ENCODE measurements at places on chromosomes 1 and 21.

DNA sequence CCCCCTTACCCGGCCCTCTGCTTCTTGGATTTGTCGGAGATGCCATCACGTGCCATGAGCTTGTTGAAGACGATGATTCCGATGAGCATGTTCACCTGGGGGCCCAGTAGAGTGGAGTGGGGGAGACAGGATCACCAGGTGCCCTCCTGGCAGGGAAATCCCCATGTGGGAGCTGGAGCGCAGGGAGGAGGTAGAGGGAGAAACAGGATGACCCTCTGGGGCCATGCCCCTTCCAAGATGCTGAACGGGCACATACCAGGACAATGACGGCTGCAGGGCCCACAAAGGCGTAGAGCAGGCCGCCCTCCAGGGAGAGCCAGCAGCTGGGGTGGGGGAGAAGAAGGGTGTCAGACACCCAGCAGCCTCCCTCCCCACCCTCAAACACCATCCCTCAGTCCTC, 28.6 kb downstream of the ADGRB2 start:
- no peak for DNase-seq

GRCh38 chr1:156845055-156845952, 13.6 kb downstream of the INSRR start:
- no peak for DNase-seq

DNA sequence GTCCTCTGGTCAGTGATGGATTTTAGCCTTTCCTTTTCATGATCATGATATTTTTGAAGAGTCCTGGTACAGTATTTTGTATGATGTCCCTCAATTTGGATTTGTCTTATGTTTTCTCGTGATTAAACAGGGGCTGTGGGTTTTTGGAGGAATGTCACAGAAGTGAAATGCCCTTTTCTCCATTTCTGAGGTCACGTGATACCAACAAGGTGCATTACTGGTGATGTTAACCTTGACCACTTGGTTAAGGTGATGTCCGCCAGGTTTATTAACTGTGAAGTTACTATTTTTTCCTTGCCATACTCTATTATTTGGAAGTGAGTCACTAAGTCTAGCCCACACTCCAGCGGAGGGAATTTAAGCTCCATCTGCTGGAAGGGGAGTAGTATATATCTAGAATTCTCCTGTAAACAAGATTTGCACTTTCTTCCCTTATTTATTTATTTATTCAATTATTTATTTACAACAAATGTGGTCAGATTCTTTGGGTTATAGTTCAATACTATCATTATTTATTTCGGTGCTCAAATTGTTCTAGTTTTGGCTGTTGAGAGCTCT, 123.4 kb downstream of the HIVEP3 start:
- no peak for DNase-seq

DNA sequence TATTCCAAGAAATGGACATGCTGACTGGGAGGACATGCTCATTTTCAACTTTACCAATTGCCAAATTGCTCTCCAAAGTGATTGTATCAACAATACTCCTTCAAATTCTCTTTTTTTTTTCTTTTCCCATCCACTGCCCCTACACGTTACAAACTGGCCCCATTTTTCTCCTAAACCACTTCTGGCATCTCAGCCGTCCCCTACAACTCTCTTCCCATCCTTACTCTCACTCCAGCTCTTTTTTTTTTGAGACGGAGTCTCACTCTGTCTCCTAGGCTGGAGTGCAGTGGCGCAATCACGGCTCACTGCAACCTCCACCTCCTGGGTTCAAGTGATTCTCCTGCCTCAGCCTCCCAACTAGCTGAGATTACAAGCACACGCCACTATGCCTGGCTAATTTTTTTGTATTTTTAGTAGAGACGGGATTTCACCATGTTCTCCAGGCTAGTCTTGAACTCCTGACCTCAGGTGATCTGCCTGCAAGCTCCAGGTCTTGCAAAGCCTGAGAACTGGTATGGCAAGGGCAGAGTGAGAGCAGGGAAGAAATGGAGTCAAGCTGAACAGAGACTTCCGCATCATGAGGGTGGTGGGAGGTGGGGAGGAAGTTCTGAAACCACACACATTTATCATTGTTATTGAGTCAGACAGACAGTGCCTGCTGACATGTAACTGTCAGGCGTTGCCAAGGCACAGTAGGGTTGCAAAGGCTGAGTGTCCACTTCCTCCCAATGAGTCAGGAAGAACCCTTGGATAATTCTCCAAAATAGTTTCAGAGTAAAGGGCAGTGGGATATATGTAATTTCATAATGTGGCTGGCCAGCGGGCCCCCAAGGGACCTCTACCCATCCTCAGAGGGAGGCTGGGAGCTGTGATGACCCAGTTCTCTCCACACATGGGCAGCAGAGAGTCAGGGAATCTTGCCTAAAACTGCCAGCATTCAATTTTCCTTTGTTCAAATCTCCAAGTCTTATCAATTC, 17.4 kb downstream of the CELA3A start:
- peak; percentile 36 for DNase-seq

GRCh38 chr1:211830055-211830327, 572 bp downstream of the LPGAT1 start:
- no peak for DNase-seq

DNA sequence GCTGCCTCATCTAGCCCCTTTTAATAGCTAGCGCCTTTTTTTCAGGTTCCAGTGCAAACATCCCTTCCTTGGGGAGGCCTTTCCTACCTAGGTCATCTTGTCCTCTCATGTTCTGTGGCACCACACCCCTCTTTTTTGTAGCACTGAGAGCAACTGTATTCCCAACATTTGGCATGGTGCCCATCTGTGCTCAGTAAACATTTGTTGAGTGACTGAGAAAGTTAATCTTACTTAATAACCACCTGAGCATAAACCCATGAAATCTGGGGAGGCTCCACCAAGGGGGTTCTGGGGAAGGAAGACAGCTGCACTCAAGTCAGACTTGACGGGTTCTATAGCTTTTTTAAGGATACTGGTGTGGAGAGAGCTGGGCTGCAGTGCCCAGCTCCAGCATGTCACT, 90.0 kb downstream of the NOS1AP start:
- DNase-seq = no peak

GRCh38 chr1:87117761-87118368, 203.4 kb downstream of the HS2ST1 start:
- DNase-seq = no peak

DNA sequence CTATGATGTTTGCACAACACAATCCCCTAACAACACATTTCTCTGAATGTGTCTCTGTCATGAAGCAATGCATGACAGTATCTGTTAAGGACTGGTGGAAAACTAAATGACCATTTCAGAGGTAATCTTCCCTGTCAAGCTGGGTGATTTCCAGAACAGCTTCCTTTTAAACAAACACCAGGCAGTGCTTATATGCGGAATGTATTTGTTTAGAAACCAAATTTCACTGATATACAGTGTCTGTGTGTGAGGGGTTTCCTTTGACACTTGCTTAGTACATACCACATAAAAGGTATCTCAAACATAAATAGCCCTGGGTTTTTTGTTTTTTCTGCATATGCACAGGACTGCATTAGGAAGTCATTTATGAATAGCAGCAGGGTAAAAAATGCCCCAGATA, 95.6 kb downstream of the TGFBR3 start:
- DNase-seq = no peak

DNA sequence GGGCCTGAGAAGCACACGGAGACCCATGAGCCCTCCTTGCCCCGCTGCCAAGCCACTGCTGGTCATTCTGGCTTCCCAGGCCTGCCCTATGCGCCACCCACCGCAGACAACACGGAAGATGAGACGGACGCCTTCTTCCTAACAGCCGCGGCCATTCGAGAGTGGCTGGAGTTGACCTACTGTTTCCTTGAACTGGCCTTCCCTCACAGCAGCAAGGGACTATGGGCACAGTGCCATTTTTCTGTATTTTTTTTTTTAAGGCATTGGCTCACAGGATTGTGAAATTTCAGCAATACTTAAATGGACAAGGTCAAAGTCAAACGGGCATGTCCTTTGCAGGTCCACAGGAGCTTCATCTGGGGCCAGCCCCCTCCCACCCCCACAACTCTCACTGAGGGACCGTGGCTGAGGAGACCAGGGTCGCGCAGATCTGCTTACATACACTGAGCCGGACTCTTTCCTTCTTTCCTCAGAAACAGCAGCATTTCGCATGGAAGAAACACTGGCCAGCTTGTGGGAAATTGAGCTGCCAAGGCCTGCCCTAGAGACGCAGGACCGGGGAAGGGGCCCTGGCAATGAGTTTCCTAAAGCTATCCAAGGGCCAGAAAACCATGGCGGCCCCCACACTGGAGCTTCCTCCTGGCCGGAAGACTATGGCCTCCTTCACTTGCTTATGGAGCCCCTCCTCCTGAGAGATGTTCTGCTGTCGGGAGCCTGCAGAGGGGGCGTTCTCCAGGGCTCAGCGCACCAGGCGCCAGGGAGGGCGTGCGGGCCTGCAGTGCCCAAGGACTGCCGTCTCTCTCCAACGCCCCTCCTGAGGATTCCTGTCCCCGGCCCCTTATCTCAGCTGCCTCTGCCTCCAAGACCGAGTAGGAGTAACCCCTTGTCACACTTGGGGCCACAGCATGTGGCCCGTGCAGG, 98.9 kb downstream of the PGBD5 start:
- DNase-seq = no peak

GRCh38 chr1:33931111-33931475, 67.2 kb downstream of the HMGB4 start:
- DNase-seq = no peak

DNA sequence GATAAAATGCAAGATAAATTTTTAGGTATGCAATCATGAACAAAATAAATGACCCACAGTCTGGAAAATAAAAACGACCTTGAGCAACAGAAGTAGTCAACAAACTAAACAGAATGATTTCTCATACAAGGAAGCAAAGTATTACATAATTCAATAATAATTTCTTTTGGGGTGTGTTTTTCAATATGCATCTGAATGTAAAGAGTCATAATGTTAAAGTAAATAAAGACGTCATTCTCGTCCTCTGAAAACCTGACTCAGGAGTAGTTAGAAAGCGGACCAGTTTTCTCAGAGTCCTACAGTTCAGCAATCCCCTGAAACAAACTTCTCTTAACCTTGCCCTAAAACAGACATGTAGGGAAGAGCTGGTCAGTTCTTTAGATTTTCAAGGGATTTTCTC, 18.6 kb downstream of the CDC42BPA start:
- no peak for DNase-seq

DNA sequence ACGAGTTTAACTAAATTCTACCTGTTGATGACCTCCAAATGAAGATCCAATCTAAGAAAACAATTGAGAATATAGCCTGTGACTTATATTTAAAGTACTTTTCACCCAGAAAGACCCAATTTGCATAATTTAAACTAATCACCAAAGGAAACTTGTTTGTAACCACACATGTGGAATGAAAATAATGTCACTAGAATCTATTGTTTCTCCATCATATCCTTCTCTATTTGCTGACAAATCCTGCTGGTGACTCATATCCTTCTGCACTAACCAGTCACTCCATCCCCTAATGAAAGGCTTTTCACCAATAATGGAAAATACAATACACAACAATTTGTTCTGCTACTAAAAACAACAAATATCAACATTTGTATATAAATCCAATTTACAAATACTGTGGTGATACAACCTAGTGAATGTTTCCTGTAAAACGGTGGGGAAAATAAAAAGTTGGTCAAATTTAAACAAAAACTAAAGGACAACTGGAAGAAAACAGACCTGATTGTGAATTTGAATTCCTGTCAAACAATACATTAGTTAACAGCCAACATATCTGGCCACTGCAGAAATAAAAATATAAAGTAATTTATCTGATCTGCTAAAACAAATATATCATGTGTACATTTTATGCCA, 6.5 kb downstream of the PTP4A2 start:
- DNase-seq = no peak

DNA sequence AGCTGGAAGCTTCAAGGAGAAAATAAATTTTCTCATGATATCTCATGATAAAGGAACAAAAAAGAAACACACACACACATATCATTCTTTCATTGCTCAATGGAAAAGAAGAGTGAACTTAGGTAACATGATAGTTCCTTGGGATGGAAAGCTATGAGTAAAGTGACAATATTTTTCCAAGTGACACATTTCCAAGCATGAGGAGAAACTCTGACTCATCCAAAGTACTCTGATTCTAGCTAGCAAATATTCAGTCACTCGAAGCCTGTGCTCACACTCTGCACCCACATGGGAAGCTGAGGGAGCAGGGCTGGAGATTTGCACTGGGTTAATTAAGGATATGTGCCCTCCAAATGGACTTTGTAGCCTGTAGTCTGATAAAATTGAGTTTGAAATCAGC, 222.4 kb downstream of the LRRC40 start:
- DNase-seq = no peak

GRCh38 chr1:183622884-183623785, 12.4 kb downstream of the ARPC5 start:
- peak; percentile 45 for DNase-seq

All from glutamatergic neuron (in vitro differentiated cells).